ENCODE measurements at places on chromosomes 7 and 10.

- DNase-seq = no peak
These were observed 40.3 kb downstream of the FAM53B start for GRCh38 chr10:124703778-124704427.

GRCh38 chr7:34086064-34086463 is 180.7 kb downstream of the BMPER start:
- no peak for DNase-seq

DNA sequence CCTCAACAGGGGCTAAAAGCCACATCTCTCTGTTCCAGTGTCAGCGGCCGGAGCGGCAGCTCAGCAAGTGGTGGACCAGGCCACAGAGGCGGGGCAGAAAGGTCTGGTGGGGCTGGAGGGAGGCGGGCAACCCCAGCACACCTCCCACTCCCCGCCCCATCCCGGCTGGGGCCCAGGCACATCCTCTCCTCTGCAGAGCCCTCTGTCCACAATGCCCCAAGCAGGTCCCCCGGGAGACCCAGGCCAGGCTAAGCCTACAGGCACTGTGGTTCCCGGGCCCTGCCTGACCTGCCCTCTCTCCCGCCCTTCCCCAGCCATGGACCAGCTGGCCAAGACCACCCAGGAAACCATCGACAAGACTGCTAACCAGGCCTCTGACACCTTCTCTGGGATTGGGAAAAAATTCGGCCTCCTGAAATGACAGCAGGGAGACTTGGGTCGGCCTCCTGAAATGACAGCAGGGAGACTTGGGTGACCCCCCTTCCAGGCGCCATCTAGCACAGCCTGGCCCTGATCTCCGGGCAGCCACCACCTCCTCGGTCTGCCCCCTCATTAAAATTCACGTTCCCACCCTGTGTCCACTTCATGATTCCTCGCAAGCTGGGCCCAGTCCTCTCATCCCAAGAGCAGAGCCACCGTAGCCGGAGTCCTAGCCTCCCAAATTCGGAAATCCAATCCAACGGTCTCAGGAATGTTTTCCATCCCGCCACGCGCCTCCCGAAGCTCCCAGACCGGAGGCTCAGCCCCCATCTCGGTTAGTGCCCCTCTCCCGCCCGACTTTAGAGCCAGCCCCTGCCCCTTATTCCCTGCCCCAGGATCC is 2.1 kb downstream of the ADIRF start:
- peak; percentile 7 for DNase-seq

GRCh38 chr7:36686499-36686898 is 37.8 kb downstream of the AOAH start:
- DNase-seq = no peak

DNA sequence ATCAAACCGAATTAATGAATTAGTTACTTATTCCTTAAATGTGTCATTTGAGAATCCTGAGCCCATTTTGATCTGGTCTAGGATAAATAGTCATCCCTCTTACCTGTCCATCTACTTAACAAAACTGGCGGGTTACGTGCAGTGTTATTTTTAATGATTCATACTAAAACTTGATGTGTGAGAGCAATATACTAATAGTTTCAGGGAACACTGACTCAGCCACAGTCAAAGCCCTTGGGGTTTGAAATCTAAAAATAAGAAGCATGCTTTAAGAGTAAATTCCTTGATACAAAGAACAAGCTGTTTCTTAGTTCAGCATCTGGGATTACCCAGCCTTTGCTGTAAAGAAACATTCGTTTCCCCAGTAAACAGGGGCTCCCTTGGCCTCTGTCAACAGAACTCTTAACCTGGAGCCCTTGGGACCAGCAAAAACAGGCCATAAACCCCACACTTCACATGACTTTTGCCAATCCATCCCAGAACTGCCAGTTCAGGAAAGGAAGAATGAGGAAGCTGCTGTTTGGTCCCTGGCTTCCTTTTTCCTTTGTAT is 370.6 kb upstream of the IGFBP3 start:
- DNase-seq = no peak

- DNase-seq = no peak
These were observed 249.4 kb downstream of the RAB11FIP2 start for GRCh38 chr10:117797296-117797695.

- no peak for DNase-seq
These were observed 15.2 kb downstream of the CALML5 start for GRCh38 chr10:5484205-5484604.

- no peak for DNase-seq
These were observed 53.2 kb upstream of the ABCB4 start for GRCh38 chr7:87528730-87529129.

GRCh38 chr10:20195076-20195475 is 378.8 kb downstream of the PLXDC2 start:
- no peak for DNase-seq

DNA sequence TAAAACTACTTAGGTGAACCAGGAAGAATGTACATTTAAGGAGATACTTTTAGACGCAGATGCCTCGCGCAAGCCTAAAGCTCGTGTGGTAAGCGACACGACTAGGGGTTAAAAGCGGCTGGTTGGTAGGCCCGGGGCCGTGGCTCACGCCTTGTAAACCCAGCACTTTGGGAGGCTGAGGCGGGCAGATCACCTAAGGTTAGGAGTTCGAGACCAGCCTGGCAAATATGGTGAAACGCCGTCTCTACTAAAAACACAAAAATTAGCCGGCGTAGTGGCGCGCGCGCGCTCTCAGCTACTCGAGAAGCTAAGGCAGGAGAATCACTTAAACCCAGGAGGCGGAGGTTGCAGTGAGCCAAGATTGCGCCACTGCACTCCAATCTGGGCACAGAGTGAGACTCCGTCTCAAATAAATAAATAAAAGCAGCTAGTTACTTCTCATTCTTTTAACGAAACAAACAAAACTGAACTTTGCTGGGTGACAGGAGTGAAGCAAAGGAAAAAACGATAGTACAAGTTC is 879 bp downstream of the NUDT5 start:
- peak; percentile 10 for DNase-seq

GRCh38 chr10:42177077-42177792 is 461.1 kb downstream of the ZNF33B start:
- DNase-seq = no peak

DNA sequence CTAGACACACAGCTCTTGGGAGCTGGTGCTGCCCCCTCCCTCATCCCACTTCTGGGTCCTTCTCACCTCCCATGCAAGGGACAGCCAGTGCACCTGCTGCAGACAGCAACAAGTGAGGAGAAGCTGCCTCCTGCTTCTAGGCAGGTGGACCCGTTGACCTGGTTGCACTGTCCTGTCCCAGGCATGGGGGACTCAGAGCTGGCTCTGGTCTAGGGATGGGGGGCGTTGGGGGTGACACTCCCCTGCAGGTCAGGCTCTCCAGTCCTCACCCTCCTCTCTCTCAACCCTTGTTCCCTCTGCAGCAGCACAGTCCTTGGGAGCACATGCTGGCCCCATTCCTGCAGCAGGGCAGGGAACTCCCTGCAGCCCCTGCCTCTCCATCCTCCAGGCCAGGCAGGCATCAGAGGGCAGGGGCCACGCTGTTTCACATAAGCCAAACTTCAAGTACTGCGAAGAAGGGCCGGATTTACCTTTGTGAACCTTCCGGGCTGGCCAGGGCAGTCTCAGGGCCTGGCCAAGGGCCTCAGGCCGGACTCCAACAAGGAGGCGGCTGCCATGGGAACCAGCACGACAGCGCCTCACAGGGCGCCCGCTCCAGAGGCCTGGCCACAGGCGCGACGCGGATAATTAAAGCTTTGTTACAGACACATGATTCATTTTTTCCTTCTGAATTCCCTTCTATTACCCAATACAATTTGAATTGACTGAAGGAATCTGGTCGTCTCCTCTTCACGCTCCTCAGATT is 48.5 kb downstream of the RASGEF1A start:
- DNase-seq = no peak

GRCh38 chr7:50807026-50807730 is 24.5 kb upstream of the GRB10 start:
- DNase-seq = no peak

- DNase-seq = no peak
These were observed 322.8 kb downstream of the LRMDA start for GRCh38 chr10:75754096-75754831.

GRCh38 chr7:158452331-158452730 is 135.3 kb downstream of the PTPRN2 start:
- DNase-seq = no peak

- DNase-seq = no peak
These were observed 77.3 kb upstream of the NXPH1 start for GRCh38 chr7:8356071-8356470.

DNA sequence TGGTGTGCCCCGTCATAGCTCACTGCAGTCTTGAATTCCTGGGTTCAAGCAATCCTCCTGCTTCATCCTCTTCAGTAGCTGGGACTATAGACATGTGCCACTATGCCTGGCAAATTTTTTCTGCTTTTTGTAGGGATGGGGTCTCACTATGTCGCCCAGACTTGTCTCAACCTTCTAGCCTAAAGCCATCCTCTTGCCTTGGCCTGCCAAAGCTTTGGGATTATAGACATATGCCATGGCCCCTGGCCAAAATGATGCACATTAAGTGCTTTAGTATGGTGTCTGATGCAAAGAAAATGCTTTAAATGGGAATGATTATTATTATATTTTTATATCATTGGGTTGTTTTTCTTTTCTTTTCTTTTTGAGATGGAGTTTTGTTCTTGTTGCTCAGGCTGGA is 33.2 kb upstream of the VCL start:
- DNase-seq = no peak
